AG09309 (cell line): ENCODE measurements at places on chromosomes 13 and 19.

DNA sequence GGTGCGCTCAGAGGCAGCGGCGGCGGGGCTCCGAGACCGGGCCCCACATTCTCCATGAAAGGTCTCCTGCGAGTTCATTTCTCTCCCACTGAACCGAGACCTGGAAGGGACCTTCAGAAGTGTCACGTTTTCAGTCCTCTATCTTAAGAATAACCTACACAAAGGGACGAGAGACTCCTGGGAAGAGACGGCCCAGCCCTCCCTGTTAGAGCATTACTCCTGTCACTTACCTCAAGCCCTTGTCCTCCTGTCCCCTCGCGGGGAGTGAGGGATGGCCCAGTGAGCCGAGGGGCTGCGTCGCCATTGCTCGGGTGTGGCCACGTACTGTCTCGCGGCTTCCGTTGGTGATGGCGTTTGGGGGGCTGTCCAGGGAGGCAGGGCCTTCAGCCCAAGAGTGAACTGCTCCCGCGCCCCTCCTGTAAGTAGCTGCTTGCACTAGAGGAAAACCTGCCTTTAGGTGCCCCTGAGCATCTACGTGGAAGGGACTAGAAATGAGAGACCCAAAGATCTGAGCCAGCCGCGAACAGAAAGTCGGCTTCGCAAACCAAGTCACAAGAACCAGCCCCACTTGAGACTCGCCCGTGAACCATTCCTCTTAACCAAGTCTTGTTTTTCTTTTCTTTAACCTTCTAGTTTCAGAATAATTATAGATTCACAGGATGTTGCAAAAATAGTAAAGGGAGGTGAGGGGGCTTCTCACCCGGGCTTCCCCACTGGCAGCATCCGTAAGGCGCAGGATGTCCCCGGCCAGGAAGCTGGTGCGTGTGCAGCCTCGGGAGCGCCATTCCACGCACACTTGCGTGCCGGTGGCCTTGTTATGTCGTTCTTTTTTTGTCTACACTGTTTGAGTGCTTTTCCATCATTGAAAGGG, 21.1 kb upstream of the NDUFS7 start:
- no peak for DNase-seq

- DNase-seq = peak; percentile 27
Observed at GRCh38 chr19:9827289-9828238, at the start of gene UBL5. TSS of gene UBL5 (plus strand) at chr19:9827918. CDS start at chr19:9828338, 420 bp downstream.

GRCh38 chr13:97273341-97273831, 51.3 kb downstream of the MBNL2 start:
- DNase-seq = no peak

DNA sequence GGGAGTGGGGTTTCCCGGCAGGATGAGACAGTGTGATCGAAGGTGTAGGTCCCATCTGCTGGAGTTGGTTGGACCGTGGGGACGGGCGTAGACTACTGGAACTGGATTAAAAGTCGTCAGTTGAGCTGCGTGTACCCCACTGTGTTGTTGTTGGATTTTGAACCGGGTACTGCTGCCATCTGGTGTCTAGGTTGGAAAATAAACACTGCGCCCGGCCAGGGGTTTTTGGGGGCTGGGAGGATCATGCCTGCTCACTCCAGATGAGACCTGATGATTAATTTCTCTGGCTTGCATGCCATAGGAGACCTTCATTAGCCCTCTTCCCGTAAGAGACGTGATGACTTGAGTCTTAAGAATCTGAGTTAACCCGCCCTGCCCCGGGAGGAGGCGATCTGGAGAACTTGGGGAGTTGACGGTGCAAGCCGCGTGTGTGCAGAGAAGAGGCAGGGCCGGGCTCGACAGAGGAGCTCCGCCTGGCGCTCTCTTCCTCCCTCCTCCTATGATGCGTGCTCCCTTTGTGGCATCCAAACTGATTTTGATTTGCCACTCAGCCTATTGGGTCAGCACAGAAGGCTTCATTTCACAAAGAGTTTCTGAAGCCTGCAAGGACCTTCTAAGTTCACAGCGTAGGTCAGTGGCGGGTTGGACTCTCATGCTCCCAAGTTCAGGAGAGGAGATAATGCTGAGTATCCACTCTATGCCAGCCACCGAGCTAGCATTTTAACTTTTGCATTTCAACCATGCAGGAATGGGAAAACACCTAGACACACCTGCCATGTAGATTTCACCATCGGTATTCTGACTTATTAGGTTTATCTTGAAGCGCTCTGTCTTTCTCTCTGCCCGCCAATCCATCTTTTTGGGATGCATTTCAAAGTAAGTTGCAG, 2.7 kb downstream of the UHRF1 start:
- peak; percentile 100 for DNase-seq

GRCh38 chr13:22176968-22177520, 506.2 kb downstream of the FGF9 start:
- DNase-seq = no peak

DNA sequence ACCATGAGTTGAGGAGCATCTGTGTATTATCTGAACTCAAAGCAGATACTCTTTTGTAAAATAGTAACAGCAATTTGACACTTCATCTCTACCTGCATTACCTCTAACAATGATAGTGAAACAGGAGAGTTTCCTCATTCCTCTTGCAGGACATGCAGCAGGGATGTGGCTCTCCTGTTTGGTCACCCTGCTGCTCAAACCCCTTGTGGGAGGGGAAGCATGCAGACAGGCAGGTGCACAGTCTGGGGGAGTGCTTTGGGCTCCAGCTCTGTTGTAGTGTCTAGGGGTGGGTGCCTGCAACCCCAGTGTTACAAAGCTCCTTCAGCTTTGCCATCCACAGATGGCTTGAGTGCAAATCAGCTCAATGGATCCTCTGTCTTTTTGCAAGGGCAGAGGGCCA, 827.6 kb downstream of the DACH1 start:
- no peak for DNase-seq

DNA sequence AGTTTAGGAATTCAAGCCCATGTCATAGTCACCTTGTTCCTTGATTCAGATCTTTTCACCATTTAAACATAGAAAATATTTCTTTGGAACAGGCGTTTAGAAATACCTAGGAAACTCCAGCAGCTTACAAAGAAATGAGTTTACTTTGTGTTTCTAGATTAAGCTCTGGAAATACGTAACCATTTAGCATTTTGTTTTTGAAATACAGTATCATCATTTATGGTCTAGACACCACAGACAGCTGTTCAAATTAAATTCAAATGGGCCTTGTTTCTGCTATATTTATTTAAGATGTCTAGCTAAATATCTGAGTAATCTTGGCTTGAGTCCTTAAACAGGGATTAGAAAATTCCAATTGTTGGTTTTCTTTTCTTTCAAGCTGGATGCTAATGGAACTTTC, 228.5 kb downstream of the NDFIP2 start:
- peak; percentile 7 for DNase-seq

DNA sequence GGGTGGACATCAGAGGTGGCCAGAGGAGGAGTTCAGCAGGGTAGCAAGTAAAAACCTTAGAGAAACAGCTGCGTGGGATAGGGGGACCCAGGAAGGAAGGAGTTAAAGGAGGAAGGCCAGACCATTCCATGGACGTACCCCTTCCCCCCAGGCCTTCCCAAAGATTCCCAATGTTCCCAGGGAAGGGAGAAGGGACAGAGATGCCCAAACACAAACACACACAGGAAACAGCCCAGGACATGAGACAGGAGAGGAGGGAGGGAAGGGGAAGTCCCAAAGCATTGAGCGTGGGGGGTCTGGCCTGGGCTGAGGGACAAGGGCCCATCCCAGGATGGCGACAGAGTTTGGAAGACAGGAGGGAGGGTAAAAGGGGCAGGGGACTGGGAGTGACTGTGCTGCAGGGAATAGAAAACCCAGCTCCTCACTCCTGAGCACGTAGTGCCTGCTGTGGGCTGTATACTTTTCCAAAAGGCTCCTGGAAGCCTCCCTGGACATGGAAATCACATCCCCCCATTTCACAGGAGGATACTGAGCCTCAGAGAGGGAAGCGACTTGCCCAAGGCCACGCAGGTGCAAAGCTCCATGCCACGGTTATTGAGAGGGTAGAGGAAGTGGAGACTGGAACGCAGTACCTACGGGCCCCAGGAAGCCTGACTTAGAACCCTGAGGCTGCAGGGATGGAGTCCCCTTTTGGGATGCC, 1.1 kb downstream of the SYDE1 start:
- no peak for DNase-seq

DNA sequence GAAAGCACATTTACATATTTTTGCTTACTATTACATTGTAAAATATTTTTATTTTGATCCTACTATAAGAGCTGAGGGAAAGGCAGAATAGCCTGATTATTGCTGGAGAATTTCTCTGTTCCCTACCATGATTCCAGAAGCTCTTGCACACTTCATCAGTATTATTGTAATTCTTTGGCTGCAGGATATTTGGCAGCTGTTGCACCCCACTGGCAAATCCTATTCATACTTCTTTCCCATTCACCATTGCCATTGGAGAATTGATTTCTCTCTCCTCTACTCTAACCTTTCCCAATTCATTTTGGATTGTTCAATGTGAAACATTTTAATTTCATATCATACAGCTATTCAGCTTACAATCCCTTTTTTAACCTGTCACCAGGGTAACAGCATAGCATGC, 238.0 kb downstream of the GGACT start:
- DNase-seq = no peak

GRCh38 chr13:48994706-48995105, 19.0 kb downstream of the FNDC3A start:
- no peak for DNase-seq

- peak; percentile 35 for DNase-seq
Observed at GRCh38 chr13:110187641-110188161, 119.3 kb downstream of the COL4A1 start.

GRCh38 chr13:112198396-112199010, 131.6 kb downstream of the SOX1 start:
- DNase-seq = no peak

GRCh38 chr13:23655321-23655720, 85.1 kb downstream of the TNFRSF19 start:
- DNase-seq = no peak

GRCh38 chr19:44608391-44608821, 5.0 kb upstream of the IGSF23 start:
- no peak for DNase-seq

DNA sequence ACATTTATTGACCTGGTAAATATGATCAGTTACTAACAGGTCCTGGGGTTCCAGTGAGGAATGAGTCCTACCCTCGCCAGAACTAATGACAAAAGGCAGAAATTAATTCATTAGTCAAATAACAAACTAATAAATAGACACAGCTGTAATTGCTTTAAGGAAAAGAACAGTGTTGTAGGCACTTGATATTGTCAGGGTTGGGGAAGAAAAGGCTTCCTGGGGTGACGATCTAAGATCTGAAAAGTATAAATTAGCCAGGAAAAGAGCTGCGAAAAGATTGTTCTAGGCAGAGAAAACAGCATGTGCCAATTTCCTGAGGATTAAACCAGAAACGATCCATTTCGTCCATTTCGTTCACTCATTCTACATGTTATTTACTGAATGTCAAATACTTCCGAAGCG, 670 bp upstream of the CHAF1A start:
- DNase-seq = no peak

DNA sequence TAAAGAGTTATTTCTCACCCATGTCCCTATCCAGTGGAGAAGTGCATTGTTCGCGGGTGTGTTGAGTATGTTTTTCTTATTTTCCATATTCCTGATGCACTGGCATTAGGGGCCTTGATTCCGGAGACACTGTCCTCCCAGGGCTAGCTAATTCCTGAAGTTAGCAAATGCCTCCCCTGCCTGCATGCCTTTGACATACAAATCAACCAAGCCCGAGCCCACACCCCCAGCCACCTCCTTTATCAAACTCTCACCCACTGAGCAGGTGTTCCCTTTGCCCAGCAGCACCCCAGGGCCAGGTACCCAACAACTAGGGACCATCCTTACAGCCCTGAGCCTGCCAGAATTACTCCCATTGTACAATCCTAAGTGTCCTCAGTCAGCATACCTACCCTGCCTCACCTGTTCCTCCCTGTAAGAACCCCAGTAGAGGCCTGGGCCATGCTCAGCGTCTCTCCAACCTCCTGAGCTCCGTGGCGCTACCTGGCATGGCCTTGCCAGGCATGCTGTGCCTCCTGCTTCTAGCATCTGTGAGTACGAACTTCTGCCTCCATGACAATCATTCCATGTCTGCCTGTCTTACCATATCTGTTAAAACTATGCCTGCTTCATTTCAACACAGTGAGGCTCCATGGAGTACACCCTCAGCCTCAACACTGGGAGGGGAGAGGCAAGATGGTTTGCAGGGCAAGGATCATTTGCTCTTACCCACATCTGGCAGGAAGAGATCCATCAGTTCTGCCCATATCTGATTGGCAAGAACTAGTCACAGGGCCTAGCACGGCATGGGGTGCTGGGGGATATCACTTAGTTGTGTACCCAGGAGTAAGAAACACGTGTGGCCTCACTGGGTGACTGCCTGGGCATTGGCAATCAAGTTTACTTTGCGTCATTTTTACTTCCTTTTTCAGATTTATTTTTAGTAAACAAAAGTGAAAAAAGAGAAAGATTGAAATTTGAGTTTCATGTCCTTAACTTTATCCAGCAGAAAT, 203.9 kb downstream of the SHISA2 start:
- DNase-seq = no peak

GRCh38 chr13:105436943-105437342, 1098.5 kb downstream of the EFNB2 start:
- no peak for DNase-seq

DNA sequence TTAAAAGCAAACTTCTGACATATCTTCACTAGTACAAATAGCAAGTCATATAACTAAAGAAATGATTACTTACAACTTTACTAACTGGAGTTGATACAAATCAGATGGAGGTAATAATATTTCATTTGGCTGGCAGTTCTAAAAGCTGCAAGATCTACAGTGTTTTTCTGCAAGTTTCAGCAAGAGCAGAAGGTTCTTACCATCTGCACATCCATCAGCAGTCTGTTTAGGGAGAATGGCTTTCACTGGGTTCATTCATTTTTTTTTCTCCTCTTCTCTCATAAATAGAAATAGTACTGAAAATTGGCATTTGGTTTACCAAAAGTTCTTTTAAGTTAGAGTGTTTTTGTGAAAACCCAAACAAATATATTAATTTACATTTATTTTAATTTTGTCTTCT, 3.1 kb upstream of the SHISA2 start:
- no peak for DNase-seq

GRCh38 chr13:66314911-66315310, 915.2 kb downstream of the PCDH9 start:
- no peak for DNase-seq

GRCh38 chr19:17235971-17236777, 9.5 kb downstream of the NR2F6 start:
- DNase-seq = no peak

DNA sequence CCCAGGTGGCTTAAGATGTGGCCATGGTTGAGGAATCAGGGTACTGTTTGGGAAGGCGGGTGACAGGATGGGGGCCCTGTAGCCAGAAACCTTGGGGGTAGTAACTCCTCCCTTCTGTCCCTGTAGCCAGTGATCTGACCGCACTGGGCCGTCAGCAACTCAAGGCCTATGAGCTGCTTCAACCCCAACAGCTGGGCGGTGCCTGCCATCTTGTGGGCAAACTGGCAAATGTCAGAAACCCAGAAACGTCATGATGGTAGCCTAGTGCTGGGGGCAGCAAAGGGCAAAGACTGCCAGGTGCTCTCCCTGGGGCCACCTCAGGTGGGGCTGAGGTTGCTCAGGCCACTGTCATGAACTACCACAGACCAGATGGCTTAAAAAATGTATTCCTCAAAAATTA, 3.5 kb downstream of the COPE start:
- DNase-seq = no peak
